Calu3 (cell line): ENCODE measurements at places on chromosomes 6 and 20. TPM values are rescaled to one million over a fixed set of nuclear protein-coding genes. Genes with fewer than 3 reads are reported as not detected.
A peak's percentile ranks its signal among the peaks of the same experiment; 100 is the strongest.

GRCh38 chr6:25248123-25248522 is 31.1 kb upstream of the CARMIL1 start:
- no peak overlapping the region for H3K27ac ChIP-seq
- no peak for DNase-seq
- no peak overlapping the region for H3K4me3 ChIP-seq
- no peaks in the 10 kb centered on the region for H3K27me3 ChIP-seq

GRCh38 chr20:38896009-38896594 is 30.1 kb upstream of the FAM83D start:
- H3K36me3 ChIP-seq: no peaks in the 10 kb centered on the region
- H3K4me1 ChIP-seq: peaks cover 13% of the 10 kb centered on the region
- peaks cover 75% of the 10 kb centered on the region for H3K27me3 ChIP-seq
- DNase-seq: no peak

CRISP2 gene
- not detected in 2 replicates for total RNA-seq

- peak; percentile 29 for DNase-seq
- no peaks in the 10 kb centered on the region for H3K27me3 ChIP-seq
- H3K4me1 ChIP-seq: no peaks in the 10 kb centered on the region
- H3K36me3 ChIP-seq: peaks cover 18% of the 10 kb centered on the region
- no peak overlapping the region for H3K4me3 ChIP-seq
These were observed 34.6 kb downstream of the HDAC2 start for GRCh38 chr6:113936093-113936934.

DNA sequence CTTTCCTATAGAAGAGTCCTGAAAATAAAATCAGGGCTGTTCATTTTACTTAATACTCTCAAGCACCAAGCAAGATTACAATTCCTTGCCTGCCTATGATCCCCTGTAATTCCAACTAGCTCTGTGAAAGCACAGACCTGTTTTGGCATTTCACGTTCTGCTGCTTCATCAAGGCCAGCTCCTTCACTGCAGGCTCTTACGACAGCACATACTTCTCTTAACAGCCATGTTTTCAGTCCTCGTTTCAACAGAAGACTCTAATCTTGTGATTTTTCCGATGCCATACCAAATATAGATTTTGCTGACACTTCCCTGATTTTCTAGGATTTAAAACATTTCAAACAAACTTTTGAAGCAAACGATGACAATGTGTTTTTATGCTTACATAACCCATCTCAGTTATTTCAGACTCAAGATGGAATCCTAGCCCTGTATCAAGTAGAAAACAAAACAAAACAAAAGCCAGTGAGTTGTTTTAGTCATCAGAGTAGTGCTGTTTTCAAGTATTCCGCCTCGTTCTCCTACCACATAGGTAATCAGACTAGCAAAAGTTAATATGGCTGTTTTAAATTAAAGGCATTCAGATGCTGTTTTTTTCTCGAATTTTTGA is 616.5 kb upstream of the CITED2 start:
- peaks cover under 1% of the 10 kb centered on the region for H3K4me1 ChIP-seq
- H3K27me3 ChIP-seq: no peaks in the 10 kb centered on the region
- H3K36me3 ChIP-seq: no peaks in the 10 kb centered on the region

GRCh38 chr6:48567016-48567415 is 456.0 kb upstream of the PTCHD4 start:
- no peaks in the 10 kb centered on the region for H3K4me1 ChIP-seq
- H3K27me3 ChIP-seq: no peaks in the 10 kb centered on the region
- H3K27ac ChIP-seq: no peak overlapping the region
- no peaks in the 10 kb centered on the region for H3K36me3 ChIP-seq
- no peak overlapping the region for H3K4me3 ChIP-seq
- DNase-seq: no peak

DNA sequence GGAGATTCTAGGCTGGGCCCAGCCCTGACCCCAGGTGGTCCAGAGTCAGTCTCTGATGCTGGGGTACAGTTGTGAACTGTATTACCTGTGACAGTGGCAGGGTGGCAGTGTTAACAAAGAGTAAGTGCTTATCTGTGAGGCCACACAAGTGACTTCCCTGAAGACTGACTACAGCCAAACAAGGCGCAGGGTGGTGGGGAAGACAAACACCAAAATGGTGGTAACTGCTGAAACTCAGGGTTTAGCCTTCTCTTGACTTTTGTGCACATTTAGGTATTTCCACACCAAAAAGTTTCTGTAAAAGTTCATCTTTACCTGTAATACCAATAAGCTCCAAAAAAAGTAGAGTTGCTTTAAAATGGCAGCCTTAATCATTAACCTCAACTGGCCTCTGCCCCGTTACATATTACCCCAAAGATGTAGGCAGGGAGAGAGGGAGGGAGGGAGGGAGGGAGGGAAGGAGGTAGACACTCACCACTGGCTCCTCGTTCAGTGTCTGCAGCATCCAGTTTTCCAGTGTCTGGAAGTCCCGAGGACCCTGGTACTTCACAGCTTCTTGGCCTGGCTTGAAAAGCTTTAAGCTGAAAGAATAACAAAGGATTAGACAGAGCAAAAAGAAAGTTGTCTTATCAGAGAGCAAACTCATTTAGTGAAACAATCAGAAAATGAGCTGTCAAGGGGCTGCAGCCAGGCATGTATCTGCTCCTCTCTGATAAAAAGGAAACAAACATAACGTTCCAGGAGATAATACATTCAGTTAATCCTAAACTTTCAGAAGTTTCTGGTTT is 11.3 kb downstream of the TXNDC5 start:
- peaks cover 16% of the 10 kb centered on the region for H3K36me3 ChIP-seq
- no peaks in the 10 kb centered on the region for H3K4me1 ChIP-seq
- H3K27me3 ChIP-seq: no peaks in the 10 kb centered on the region
- DNase-seq: peak; percentile 3

- no peaks in the 10 kb centered on the region for H3K36me3 ChIP-seq
- H3K27ac ChIP-seq: no peak overlapping the region
- H3K4me3 ChIP-seq: no peak overlapping the region
These were observed 36.5 kb downstream of the CDH26 start for GRCh38 chr20:59994697-59995122.

- DNase-seq: no peak
- no peaks in the 10 kb centered on the region for H3K27me3 ChIP-seq
- H3K27ac ChIP-seq: no peak overlapping the region
- no peak overlapping the region for H3K4me3 ChIP-seq
These were observed 71.2 kb upstream of the SMIM8 start for GRCh38 chr6:87251225-87251624.

GRCh38 chr6:41161380-41161779 is 1.5 kb downstream of the TREM2 start:
- H3K4me3 ChIP-seq: no peak overlapping the region
- H3K36me3 ChIP-seq: no peaks in the 10 kb centered on the region
- no peak for DNase-seq
- H3K27ac ChIP-seq: no peak overlapping the region
- no peaks in the 10 kb centered on the region for H3K4me1 ChIP-seq

GRCh38 chr6:34140075-34140474 is 5.8 kb downstream of the GRM4 start:
- no peak overlapping the region for H3K4me3 ChIP-seq
- H3K27ac ChIP-seq: no peak overlapping the region
- peaks cover 2% of the 10 kb centered on the region for H3K4me1 ChIP-seq

- peaks cover 7% of the 10 kb centered on the region for H3K4me1 ChIP-seq
- no peaks in the 10 kb centered on the region for H3K27me3 ChIP-seq
- DNase-seq: no peak
- H3K36me3 ChIP-seq: no peaks in the 10 kb centered on the region
- H3K27ac ChIP-seq: no peak overlapping the region
These were observed 536.9 kb downstream of the KIF16B start for GRCh38 chr20:16036331-16036730.

DNA sequence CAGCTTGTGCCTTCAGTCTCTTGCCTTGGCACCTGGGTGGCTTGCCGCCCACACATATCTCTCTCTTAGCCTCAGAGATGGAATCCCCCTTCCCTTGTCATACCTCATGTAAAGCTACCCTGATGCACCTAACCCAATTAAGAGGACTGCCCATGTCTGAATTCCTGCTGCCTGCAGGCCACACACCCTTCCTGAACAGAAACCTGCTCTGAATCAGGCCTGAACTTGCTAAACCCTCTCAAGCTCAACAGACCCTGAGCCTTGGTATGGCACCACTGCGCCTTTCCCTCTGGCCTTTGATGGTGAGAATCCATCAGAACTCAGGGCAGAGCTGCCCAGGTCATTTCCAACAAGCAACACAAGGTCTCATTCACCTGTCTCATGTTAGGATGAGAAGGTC is 5.2 kb downstream of the RAET1G start:
- no peak overlapping the region for H3K27ac ChIP-seq
- no peaks in the 10 kb centered on the region for H3K4me1 ChIP-seq
- peaks cover 46% of the 10 kb centered on the region for H3K27me3 ChIP-seq

DNA sequence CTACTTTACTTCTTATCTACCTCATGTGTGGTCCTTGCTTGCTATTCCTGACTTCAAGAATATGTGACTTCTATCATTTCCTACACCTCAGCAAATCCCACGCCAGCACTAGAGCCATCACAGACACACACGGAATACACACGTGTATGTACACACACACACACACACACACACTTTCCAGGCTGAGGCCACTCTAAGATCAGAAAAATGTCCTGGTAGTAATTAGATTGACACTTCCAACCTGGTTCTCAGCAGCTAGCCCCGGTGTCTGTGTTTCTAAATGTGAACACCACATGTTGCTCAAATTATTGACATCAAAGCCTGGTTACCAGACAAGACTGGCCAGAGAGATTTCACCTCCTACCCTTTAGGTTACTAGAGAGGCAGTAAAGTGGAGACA is 54.1 kb upstream of the SASH1 start:
- no peaks in the 10 kb centered on the region for H3K36me3 ChIP-seq
- no peaks in the 10 kb centered on the region for H3K27me3 ChIP-seq
- no peaks in the 10 kb centered on the region for H3K4me1 ChIP-seq
- H3K4me3 ChIP-seq: no peak overlapping the region

COL9A1 gene
- not detected in 2 replicates for total RNA-seq

- DNase-seq: no peak
- peaks cover 55% of the 10 kb centered on the region for H3K4me1 ChIP-seq
- no peaks in the 10 kb centered on the region for H3K36me3 ChIP-seq
- H3K4me3 ChIP-seq: no peak overlapping the region
These were observed 365.8 kb upstream of the JARID2 start for GRCh38 chr6:14880052-14880451.

DNA sequence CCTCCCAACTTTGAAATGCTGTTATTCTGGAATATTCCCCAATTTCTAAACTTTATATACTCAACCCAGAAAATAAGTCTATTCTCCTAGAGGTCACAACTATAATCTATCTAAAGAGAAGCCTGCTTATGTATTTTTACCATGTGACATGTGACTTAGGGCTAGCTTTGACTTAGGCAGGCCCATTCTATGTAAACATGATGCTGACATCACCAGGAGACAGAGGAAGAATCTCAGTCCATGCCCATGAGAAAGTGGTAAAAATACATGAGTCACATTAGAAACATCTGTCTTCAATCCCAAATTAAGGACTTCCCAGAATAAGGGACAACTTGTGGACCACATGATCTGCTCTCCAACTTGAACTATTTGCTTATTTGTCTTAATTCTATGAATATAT is 113.6 kb upstream of the ID4 start:
- H3K27me3 ChIP-seq: no peaks in the 10 kb centered on the region
- no peak overlapping the region for H3K4me3 ChIP-seq

FOXQ1 gene
- total RNA-seq: 46.1 and 51.0 TPM in 2 replicates

MAN1A1 gene
- 13.3 and 13.7 TPM in 2 replicates for total RNA-seq

GRCh38 chr6:44809258-44809657 is 421.8 kb downstream of the CDC5L start:
- H3K27ac ChIP-seq: no peak overlapping the region
- no peak for DNase-seq
- H3K27me3 ChIP-seq: no peaks in the 10 kb centered on the region
- H3K4me3 ChIP-seq: no peak overlapping the region
- no peaks in the 10 kb centered on the region for H3K4me1 ChIP-seq
- no peaks in the 10 kb centered on the region for H3K36me3 ChIP-seq

RBPJL gene
- total RNA-seq: not detected in 2 replicates

CTCFL gene
- total RNA-seq: not detected in 2 replicates

FILIP1 gene
- not detected in 2 replicates for total RNA-seq

DNA sequence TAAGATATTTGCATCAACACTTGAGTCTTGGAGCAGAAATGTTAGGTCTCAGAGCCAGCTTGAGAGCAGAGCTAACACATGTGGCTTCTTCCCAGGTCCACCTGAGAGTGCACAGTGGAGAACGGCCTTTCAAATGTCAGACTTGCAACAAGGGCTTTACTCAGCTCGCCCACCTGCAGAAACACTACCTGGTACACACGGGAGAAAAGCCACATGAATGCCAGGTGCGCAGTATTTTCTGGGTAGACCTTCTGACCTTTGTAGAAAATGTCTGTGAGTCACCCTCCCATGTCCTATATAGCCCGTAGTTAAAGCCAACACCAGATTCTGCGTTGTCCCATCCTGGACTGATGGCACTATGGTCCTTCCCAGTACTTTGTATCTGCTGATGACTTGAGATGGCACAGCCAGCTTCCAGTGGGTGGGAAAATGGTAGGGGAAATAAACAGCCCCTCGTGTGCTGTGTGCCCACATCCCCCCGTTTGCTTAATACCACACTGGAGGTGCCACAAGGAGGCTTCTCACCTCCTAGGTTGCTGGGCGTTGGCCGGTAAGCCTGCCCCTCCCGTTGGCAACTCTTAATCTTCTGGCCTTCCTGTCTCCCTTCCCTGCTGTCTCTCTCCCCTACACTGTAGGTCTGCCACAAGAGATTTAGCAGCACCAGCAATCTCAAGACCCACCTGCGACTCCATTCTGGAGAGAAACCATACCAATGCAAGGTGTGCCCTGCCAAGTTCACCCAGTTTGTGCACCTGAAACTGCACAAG is 20.3 kb downstream of the PRDM1 start:
- no peak overlapping the region for H3K4me3 ChIP-seq
- H3K27ac ChIP-seq: no peak overlapping the region
- H3K27me3 ChIP-seq: no peaks in the 10 kb centered on the region
- DNase-seq: no peak
- no peaks in the 10 kb centered on the region for H3K36me3 ChIP-seq

- no peaks in the 10 kb centered on the region for H3K36me3 ChIP-seq
- H3K4me1 ChIP-seq: no peaks in the 10 kb centered on the region
- no peak overlapping the region for H3K27ac ChIP-seq
- DNase-seq: no peak
These were observed 116.2 kb upstream of the SYNDIG1 start for GRCh38 chr20:24353135-24353690.

DNA sequence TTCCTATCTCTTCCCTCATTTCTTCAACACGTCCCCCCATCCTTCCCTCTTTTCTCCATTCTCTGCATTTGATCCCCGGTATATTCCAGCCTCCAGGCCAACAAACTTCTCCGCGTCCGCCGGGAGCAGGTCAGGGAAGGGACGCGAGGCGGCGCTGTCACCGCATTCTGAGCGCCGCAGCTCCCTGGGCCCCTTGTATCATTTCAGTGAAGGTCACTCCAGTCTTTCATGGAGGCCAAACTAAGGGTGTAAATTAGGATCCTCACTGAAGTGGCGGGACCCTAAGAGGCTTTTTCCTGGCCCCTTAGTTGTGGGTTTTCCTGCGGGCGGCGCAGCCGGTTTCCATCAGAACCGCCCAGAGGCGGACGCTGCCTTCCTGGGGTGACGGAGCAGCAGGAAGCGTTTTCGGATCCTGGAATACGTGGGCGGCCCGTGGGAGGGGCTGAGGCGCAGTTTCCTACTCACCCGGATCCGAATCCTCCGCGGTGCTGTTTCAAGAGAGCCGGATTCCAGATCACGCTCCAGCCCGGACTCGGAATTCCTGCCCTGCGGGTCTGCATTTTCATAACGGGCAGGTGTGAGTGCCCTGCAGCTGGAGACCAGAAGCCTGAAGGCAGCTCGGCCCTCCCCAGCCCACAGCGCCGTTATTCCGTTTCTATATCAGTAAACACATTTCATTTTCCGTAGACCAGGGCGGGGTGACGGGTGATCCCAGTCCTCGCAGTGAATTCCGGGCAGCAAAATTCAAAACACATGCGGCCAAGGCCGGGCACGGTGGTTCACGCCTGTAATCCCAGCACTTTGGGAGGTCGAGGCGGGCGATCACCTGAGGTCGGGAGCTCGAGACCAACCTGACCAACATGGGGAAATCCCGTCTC is 3.6 kb upstream of the MICA start:
- peaks cover 34% of the 10 kb centered on the region for H3K4me1 ChIP-seq
- H3K36me3 ChIP-seq: peaks cover 60% of the 10 kb centered on the region
- H3K27me3 ChIP-seq: no peaks in the 10 kb centered on the region
